ENCODE measurements at places on chromosomes 3 and 15. TPM values are rescaled to one million over a fixed set of nuclear protein-coding genes. Genes with fewer than 3 reads are reported as not detected.

IL16 gene
- 8.5 TPM for total RNA-seq

PCLAF gene
- total RNA-seq, result not detected

- H3K4me3 ChIP-seq, result no peak overlapping the region
- peaks cover 16% of the 10 kb centered on the region for H3K4me1 ChIP-seq
- DNase-seq, result peak; percentile 88
- no peaks in the 10 kb centered on the region for H3K36me3 ChIP-seq
- no peaks in the 10 kb centered on the region for H3K27me3 ChIP-seq
- H3K27ac ChIP-seq, result peak overlapping the region; percentile 79
These were observed 81.4 kb downstream of the DNAJB8 start for GRCh38 chr3:128385080-128385832.

DNA sequence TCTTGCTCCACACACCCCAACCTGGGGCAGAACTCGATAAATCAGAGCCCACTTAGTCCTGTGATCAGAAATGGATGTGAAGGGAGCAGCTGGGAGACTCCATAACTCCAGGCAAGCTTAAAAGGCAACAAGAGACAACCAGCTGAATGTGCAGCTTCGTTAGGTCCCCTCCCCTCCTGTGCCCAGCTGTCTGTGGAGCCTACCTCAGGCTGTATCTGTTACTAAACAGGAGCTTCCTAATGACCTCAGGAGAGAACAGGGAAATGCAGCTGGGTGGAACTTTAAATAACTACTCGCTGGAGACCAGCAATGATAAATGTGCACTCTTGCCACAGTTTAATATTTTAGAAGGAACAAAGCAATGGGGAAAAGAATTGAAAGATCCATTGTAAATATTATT, 25.9 kb downstream of the SLC9A9 start:
- H3K27me3 ChIP-seq, result no peaks in the 10 kb centered on the region
- H3K4me1 ChIP-seq, result peaks cover 6% of the 10 kb centered on the region
- DNase-seq, result no peak
- H3K4me3 ChIP-seq, result no peak overlapping the region
- H3K36me3 ChIP-seq, result no peaks in the 10 kb centered on the region

Measured in ascending aorta (tissue), 2 donors.